Ascending aorta (tissue), 2 donors: ENCODE measurements at places on chromosomes 2 and 18. TPM values are rescaled to one million over a fixed set of nuclear protein-coding genes. Genes with fewer than 3 reads are reported as not detected.
A peak's percentile ranks its signal among the peaks of the same experiment; 100 is the strongest.

KCNG2 gene
- total RNA-seq: not detected

AQP12B gene
- total RNA-seq: not detected

SPHKAP gene
- not detected for total RNA-seq

- no peak overlapping the region for H3K27ac ChIP-seq
- H3K36me3 ChIP-seq: no peaks in the 10 kb centered on the region
- no peaks in the 10 kb centered on the region for H3K27me3 ChIP-seq
- no peak for DNase-seq
- peaks cover 9% of the 10 kb centered on the region for H3K4me1 ChIP-seq
Measured at GRCh38 chr2:9971105-9971818, 19.8 kb downstream of the GRHL1 start.

DNA sequence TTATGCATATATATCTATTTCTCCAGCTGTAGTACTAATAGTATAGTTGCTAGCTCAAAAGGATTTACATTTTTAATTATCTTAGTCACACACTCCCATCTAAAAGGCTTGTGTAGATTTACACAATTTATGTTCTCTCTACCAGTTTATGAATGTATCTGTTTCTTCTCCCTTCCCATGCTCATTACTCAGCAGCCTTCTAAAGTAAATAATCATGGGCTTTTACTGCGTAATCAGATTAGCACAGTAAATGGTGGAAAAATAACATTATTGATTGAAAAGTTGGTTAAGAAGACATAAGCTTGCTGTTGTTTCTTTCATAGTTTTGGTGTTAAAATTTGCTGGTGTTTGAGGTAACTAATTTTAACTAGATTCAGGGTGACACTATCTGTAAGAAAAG is 81.8 kb downstream of the PTPN4 start:
- H3K27ac ChIP-seq: no peak overlapping the region
- no peaks in the 10 kb centered on the region for H3K27me3 ChIP-seq
- DNase-seq: no peak
- no peaks in the 10 kb centered on the region for H3K36me3 ChIP-seq

GRCh38 chr2:24491542-24492420 is 727 bp downstream of the NCOA1 start:
- no peaks in the 10 kb centered on the region for H3K4me1 ChIP-seq
- no peaks in the 10 kb centered on the region for H3K27me3 ChIP-seq
- H3K36me3 ChIP-seq: no peaks in the 10 kb centered on the region
- peak overlapping the region; percentile 96 for H3K27ac ChIP-seq
- no peak for DNase-seq
